ENCODE measurements at places on chromosomes 2 and 18.
A peak's percentile ranks its signal among the peaks of the same experiment; 100 is the strongest.

DNA sequence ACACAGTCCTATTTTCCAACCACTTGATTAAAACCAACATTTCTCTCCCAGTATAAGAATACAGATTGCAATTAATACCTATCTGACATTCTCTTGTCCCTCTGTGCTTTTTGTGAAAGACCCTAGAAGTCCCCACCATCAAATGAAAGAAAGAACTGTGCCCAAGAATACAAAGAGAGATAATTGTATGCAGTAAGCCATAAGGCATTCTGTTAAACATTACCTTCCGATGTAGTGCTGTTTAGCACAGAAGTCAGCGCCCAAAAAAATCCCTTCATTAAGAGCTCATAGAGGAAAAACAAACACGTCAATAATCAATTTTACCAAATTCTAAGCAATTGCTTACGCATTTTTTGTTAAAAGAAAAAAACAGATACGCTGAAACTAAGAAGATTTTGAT lies 41.1 kb downstream of the ZNF516 start:
- DNase-seq, result no peak

- DNase-seq, result no peak
Observed at GRCh38 chr2:232411901-232412629, 5.4 kb downstream of the ALPG start.

GRCh38 chr2:234249873-234250272 lies 199.4 kb downstream of the SPP2 start:
- DNase-seq, result no peak

DNA sequence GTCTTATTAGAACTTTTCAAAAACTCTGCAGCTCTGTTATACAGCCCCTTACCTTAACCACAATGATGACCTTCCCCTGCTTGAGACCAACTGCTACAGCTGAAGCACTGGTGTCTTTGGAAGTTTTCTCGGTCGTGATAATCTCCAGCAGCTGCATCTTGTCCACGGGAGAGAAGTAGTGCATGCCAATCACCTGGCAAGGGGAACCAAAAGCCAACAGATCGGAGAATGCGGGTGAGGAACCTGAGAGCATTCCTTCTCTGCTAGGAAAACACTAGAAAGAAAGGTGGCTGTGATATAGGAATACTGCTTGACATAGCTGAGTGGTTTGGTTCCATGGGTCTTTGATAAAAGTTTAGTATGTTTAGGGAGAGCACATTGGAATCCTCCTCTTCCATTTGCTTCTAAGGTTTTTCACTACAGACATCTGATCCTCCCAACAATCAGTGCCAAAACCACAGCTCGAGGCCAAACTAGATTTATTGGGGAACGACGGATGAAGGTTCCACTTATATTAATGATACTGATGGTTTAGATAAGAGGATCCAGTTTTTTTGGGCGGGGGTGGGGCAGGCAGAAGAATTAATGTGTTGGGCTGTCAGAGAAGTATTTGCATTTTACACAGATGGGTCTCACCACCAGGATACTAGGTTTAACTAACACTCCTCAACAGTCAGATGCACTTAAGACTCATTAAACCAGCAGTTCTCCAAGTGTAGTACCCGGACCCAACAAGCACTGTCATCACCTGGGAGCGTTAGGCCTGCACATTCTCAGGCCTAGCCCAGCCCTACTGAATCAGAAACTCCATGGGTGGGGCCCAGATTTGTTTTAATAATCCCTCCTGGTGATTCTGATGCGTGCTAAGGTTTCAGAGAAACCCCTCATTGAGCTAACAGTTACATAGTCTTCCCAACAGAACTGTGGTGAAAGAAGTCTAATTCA lies 22.4 kb downstream of the GAREM2 start:
- no peak for DNase-seq

DNA sequence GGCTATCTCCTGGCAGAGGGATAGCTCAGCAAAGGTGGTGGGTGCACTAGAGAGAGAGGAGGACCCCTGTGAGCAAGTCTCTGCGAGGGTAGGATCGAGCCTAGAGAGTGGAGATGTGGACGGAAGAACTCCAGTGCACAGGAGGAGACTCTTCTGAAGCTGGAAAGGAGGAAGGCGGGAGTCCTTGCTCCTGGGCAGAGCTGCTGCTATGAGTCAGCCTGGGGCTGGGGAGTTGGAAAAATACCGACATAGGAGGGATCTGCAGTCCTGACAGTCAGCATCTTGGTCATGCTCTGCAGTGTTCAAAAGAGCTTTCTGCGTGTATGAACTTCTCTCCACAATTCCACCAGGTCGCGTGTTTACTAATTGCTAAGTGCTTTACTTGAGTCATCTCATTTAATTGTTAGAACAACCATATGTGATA lies 233.8 kb downstream of the LDLRAD4 start:
- peak; percentile 78 for DNase-seq

DNA sequence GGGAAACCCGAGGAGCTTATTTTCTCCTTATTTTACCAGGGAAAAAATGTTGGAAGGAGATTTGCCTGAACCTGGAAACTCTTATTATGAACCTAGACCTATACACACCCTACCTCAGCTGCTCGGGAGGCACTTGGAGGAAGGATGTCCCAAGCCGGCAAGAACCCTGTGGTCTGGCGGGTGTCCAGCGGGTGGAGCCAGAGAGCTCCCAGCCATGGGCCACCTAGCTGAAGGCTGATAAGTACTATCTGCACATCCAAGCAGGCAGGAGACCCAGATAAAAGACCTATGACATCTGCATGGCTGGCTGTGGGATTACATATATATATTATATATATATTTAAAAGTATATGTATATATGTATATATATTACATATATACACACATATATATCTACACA lies 1.1 kb upstream of the SLC14A1 start:
- peak; percentile 18 for DNase-seq

DNA sequence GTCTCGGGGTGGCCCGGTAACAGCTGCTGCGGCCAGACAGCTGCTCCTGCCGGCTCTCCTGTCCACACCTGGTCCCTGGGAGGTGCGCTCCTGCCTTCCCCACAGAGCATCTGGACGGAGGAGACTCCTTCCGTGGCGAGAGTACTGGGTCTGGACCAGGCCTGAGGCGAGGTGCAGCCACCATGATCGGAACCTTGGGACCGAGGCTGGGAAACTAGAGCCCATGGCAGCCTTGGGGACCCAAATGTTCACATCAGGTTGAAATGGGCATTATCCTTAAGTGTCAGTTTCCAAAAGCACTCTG lies 628 bp downstream of the GIGYF2 start:
- no peak for DNase-seq

DNA sequence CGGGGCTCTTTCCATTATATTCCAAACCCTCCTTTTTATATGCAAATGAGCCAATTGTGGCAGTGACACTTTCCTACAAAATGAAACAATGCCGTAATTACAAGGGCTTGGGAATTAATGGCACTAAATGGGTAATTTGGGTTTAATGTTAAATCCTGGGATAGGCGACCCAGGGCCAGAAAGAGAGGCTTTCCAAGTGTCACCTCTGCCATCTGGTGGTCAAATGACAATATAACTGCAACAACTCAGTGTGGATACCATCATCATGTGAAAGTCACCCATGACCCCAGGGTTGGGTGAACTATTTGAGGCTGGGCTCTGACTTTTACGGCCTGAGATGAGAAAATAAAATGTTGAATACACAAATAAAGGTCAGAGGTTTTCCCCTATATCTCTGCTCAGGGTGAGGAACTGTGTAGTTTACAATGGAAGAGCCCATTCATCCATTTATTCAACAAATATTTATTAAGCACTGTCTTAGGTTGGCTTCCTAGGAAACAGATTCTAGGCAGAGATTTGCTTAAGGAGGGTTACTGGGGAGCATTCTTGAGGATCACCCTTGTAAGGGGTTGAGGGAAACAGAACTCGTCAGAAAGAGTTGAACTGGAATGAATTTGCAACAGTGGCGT lies 13.6 kb upstream of the THADA start:
- DNase-seq, result peak; percentile 44

DNA sequence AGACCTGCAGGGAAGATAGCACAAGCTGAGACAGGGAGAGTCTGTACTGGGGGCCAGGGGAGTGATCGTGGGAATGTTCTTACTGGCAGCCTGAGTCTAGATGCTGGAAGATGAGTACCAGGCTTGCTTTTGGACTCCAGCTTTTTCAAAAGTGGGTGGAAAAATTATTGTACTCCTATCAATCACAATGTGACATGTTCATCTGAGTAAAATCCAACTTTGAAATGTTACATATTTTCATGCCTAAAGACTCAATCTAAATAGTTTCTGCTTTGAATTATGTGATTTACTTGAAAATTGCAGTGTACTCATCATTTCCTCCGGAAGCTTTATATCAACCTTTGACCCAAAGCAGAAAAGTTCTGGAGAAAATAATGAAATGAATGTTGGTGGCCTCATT lies 49.7 kb upstream of the ST3GAL5 start:
- DNase-seq, result no peak

DNA sequence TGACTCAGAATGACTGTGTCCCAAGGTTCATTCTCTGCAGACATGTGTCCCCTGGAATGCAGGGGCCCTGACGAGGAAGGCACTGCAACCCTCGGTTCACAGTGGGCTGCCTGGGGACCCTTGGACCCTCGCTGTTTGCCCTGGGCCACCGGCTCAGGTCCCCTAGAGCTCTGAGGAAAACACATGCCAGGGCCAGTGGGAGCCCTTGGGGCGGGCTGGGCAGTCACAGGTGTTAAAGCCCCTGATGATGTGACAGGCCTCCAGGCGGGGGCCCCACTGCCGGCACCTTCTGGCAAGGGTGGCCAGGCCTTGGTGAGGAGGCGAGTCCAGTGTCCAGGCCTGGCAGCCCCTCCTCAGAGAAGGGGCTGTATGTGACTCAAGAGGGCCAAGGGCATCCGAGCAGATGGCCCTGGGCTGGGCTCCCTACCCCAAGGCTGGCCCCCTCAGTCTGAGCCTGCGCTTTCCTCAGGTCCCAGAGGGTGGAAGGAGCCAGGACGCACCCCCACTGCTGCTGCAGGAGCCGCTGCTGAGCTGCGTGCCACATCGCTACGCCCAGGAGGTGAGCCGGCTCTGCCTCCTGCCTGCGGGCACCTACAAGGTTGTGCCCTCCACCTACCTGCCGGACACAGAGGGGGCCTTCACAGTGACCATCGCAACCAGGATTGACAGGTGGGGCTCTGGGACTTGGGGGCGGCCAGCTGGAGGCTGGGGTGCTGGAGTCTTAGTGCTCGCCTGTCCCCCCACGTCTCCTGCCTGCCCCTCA lies 11.1 kb downstream of the CAPN10 start:
- DNase-seq, result no peak

DNA sequence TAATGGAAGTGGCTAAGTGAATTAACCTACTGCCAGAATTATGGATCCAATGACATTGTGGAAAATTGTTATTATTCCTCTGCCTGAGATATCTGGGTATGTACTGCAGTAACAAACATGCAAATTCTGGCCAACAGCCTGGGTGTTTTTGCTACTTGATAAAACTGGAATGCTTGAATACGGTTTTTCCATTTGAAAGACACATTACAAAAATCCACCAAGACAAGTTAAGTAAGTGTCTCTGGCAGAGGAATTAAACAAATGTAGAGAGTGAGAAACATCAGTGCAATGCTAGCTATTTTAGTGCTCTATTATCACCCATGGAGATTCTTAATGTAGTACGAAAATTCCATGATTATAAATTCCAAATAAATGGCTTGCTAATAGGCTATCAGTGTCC lies 312.4 kb upstream of the MEIS1 start:
- no peak for DNase-seq

DNA sequence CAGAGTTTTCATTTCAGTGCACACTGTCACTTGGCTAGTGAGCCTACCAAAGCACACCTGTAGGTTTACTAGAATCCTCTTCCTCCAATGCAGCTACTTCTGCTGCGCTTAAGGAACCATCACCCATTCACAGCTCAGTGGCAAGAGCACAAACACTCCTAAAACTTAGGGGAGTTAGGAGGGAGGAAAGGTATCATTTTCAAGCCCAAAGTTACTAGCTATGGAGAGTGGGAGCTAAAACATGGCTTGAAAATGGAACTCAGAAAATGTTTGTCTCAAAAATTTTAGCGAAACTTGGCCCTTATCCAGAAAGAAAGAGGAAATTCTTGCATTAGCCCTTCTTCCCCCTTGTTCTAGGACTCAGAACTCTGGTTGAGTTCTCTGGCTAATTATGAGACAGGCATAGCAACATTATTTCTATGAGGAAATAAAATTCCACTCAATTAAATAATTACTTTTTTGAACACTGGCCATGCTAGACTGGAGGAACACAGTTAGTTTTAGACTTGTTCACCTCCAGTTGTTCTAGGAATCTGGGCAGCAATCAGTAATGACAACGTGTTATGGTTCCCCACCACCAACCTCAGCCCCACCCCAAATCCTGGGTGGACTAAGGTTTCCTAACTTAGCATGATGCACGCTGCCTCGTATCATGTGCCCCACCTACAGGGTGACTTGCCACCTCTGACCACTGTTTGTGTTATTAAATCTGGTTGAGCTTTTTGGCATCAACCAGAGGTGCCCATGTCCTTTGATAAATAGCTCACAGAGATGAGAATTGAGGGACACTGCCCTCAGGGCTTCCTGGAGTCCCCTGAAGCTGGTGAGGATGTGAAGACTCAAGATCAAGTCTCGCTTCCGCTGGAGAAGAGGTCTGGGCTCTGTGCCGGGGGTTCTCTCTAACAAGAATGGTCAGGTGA lies 32.8 kb downstream of the LPIN2 start:
- DNase-seq, result no peak

GRCh38 chr18:45962461-45962860 lies 4.7 kb downstream of the EPG5 start:
- DNase-seq, result no peak

- no peak for DNase-seq
Observed at GRCh38 chr2:239339241-239339640, 61.6 kb downstream of the HDAC4 start.

GRCh38 chr2:55859875-55860274 lies 63.7 kb downstream of the EFEMP1 start:
- no peak for DNase-seq

DNA sequence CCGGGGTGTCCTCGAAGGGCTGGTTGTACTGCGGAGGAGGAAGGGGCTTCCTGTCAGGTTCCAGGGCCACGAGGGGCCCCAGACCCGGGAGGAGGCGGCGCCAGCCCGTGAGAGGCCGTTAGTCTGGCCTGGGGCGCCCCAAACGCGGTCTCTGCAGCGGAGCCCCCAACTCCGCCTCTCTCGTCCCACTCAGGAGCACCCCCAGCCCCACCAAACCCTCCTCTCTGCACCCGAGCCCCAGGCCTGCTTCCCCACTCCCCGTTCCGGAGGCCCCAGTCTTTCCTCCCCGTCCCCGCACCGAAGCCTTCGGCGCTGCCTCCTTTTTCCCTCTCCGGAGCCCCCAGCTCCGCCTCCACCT lies 473 bp downstream of the HJURP start:
- no peak for DNase-seq

GRCh38 chr2:18271370-18272147 lies 288.9 kb downstream of the RDH14 start:
- no peak for DNase-seq

GRCh38 chr2:241126201-241126611 lies 23.1 kb downstream of the PASK start:
- no peak for DNase-seq

DNA sequence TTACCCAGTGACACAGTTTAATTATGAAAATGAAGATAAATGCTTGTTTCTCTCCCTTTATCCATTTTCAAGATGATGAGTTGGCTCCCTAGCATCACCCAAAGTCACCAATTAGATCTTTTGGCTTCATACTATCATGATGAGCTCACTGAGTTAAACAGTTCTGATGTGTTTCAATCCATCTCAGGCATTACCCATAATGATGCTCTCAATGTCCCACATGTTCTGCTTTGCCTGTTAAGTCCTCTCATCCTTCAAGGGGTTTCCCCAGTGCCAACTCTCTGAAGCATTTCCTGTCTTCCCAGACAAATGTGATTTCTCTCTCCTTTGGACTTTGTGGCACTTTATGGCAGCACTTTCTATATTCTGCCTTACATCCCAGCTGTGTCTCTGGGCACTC lies 92.6 kb downstream of the EPB41L3 start:
- no peak for DNase-seq

GRCh38 chr2:159725713-159726112 lies 13.4 kb downstream of the MARCHF7 start:
- no peak for DNase-seq

Data from muscle of arm (tissue), 14 donors.